Anterior cingulate cortex (tissue), 58 donors: ENCODE measurements at places on chromosomes 7 and 10.

DNA sequence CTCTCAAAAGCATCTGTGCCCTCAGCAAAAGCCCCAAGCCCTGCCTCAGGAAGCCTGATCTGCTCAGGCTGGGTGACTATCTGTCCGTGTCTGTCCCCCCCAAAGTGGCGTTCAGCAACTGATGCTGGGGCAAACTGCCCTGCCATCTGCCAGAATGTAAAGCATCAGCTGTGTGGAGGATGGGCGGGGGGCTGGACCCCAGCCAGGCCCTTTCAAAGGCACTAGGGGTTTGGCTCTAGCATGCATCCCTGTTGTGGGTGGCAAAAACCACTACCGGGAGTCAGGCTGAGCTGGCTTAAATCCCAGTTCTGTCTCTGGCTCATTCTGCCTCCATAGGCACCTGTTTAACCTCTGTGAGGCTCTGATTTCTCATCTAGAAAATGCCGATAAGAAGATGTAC, 35.5 kb downstream of the GPRIN2 start:
- DNase-seq: no peak

DNA sequence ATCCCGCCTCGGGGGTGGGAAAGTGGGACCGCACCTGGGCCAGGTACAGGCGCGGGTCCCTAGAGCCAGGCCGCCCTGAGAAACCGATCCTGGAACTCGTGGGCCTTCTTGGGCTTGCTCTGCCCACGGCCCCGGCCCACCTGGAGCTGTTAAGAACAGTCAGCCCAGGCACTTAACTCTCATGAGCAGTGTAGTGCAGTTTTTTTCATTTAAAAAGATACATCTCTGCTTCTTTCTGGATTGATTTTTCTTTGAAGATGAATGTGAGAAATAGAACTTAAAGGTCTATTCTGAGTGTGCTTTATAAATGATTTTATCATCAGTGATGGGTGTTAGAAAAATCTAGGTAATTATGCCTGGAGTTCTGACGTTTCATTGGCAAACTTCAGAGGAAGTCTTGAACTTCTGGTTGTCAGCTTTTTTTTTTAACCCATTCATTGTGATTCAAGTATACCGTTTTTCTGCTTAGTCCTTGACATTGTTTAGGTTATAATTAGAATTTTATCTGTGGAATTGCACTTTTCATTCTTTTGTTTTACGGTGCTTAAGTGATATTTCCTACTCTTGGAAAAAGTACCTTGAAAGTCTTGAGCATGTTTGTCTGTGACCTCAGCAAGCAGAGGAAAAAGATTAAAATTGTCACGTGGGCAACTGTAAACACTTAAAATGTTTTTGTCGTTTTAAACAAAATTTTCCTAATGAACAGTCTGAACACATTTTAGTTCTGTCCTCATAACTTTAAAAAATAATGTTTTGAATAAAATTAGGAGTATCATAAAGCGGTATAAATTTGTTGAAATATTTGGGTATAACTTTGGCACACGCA, 906 bp downstream of the CDK1 start:
- DNase-seq: no peak

- DNase-seq: no peak
Observed at GRCh38 chr7:41763626-41764025, 60.7 kb upstream of the INHBA start.

DNA sequence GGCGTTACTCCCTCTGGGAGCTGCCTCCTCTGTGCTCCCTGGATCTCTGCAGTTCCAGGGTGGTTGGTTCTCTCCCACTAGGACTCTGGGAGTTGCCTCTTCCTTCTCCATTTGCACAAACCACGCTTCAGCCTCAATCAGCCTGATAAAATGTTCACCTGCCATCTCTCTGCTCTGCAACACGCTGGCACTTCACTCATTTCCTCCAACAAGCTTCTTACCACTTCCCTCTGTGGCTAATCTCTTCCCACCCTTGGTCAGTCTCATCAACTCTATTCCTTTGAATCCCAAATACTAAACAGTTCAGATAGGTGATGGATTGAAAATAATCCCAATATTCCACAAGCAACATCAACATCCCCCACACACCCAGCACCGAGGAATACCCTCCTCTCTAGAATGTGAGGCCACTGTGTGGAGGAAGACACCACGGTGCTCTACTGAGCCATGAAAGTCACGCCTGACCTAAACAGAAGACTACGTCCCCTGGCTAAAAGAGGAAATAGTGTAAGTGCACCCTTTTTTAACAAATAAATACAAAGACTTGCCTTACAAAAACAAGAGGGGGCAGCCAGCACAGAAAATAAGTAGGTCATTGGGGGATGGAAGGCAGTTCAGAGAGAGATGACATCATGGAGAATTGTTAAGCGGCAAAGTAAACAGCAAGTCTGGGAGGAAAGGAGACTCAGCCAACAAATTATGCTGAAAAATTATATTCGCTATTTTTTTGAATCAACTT, 1.9 kb upstream of the FAM170B start:
- no peak for DNase-seq

DNA sequence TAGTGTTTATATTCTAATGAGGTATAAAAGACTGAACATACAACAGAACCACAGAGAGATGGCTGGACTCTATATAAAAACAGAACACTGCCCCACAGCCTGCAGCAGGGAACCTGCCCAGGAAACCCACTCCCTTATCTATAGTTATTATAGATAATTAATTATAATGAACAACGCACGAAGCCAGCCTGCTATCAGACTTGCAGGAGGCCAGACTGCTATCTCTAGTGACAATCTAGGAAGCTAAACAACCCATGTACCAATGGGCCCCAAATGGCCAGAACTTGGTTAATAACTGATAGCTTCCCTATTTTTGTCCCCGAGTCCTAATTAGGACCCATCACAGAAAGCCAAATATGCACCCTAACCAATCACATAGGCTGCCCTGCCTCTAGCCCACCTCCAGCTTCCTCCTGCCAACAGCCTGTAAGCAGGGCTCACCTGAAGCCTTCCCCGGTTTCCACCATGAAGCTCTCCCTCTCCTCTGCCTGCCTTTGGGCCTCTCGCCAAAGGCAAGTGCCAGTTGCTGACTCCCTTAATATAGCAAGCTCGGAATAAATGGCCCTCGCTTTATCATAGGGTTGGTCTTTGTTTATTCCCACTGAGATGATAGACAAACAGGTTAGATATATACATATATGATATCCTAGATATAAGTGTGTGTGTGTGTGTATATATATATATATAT, 74.5 kb downstream of the SYPL1 start:
- DNase-seq: no peak

DNA sequence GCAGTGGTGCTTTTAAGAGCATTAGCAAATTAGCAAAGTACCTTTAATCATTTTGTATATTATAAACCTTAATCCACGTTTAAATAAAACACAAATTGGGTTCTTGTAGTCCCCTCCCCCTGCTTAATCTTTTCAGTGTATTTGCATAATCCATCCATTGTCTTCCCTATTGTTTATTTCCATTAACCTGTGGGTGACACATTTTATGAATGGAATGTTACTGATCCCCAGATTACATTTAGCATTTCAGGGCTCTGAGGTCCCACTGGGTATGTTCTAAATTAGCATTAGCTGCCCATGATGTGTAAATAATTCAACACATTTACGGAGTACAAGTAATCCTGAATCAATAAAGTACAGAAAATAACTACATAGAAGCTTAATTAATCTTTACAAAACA, 138.4 kb upstream of the FEZF1 start:
- DNase-seq: no peak

GRCh38 chr10:79234391-79235315, 112.6 kb upstream of the PPIF start:
- no peak for DNase-seq

DNA sequence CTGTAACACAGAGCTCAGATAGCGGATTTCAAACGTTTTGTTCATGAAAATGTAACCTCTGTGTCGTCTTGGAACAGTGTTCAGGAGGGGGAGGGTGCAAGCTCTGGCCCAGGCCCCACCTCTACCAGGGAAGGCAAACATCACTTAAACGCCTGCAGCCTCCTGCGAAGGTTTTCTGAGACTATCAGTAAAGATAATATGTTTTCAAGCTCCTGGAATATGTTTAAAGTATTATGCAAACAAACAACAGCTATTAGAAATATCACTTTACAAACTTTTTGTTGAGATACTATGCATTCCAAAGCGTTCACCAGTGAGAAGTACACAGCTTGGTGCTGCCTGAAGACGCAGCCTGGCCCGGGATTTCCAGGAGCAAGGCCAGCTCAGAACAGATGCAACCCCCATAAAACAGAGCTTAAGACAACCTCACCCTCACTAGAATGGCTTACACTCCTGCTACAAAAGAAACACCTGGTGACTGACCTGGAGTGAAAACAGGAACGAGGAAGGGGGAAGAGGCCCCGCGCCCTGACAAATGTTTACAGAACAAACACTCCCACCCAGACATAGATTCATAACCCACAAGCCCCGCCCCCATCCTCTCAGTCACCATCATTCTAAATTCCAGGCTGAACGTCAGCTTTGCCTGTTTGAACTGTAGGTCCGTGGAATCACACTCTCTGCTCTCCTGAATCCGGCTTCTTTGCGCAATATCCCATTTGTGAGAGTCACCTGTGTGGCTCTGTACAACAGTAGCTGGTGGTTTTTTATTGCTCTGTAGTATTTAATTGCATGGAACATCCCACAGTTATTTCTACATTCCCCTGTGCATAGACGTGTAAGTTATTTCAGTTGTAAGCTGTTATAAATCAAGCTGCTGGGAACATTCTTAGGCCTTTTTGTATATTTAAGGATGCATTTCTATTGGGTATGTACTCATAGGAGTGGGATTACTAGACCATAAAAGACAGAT, 155.0 kb downstream of the PTPRN2 start:
- DNase-seq: no peak

GRCh38 chr7:80098795-80099194, 35.8 kb upstream of the GNAI1 start:
- no peak for DNase-seq
